ENCODE measurements at places on chromosomes 11 and 22. TPM values are rescaled to one million over a fixed set of nuclear protein-coding genes. Genes with fewer than 3 reads are reported as not detected.

DNA sequence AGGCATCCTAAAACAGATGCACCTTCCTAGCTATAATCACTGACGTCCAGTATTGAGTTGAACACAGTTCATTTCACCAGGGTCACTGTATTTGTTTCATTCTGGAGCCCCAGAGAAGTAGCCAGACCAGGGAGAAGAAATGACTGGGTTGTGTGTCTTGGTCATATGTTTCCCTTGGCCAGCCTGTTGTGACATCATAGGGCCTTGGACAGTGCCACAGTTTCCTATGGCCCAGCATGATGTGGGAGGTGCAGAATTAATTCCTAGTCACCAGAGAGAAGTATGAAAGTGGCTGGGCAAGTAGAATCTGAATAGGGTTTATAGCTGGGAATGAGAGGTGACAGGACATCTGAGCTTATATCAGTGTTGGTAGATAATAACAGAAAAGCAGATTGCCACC lies 84.0 kb upstream of the ZBED5 start:
- DNase-seq, result no peak

DNA sequence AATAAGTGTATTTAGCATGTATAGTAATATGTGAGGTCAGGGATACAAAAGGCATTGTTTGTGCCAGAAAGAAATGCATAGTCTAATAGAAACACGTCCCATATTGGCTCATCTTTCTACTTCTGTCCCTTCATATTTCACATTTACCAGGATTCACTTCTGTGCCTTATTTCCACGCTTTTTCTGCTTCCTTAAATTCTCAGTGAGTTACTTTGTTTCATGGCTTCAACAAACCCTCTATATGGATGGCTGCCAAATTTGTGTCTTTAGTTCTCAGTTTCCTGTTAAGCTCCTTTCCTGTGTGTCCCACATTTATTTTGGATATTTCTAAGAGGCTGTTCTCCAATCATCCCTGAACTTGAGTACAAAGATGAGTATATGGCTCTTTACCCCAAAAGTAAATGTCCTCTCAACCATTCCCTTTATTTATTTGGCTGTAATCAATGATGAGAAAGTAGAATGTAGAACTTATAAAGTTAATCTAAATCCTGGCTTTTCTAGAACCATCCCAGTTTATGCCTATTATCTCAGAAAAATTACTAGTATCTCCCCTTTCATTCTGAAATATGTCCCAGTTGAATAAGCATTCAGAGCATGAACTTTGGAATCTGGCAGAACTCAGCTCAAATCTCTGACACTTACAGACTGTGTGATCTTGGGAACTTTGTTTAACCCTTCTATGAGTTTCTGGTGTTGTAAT lies 23.5 kb downstream of the OR8B12 start:
- peak; percentile 5 for DNase-seq

GRCh38 chr11:118052581-118053206 lies 24.2 kb upstream of the TMPRSS4 start:
- no peak for DNase-seq

DNA sequence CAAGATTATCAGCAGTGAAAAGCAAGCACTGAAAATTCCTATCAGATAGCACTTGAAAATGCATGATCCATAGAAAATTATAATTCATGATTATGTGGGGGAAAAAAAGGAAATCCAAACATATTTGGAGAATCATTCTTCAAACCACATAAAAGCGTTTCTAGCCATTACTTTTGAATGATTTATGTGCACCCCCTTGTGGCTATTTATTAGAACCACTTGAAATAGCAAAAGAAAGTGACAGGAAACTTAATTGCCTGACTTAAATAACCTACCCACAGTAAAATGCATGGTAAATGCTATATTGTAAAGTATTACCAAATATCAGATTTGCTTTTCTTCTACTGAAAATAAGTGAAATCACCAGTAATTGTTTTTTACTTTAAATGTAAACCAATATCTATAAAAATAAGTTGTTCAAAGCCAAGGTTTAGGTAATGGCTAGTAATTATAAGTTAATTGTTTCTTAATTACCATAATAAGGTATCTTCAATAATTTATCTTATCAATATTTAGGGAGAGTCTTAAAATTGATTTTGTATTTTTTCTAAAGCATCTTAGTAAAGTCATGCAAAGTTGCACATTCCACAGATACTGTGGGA lies 168.5 kb downstream of the ARHGAP42 start:
- DNase-seq, result peak; percentile 73

GRIK4 gene
- under 0.01 TPM for total RNA-seq
